Urinary bladder (tissue), 4 donors: ENCODE measurements at places on chromosomes 6 and 20. TPM values are rescaled to one million over a fixed set of nuclear protein-coding genes. Genes with fewer than 3 reads are reported as not detected.
A peak's percentile ranks its signal among the peaks of the same experiment; 100 is the strongest.

Gene SMPDL3A
- 13.7 TPM for polyA plus RNA-seq

Gene LCA5
- 4.7 TPM for polyA plus RNA-seq

Gene BANF2
- not detected for polyA plus RNA-seq

Gene SLC22A1
- 0.44 TPM for polyA plus RNA-seq

Gene HDGFL1
- not detected for polyA plus RNA-seq

Gene C6orf132
- 4.4 TPM for polyA plus RNA-seq

Gene MDC1
- 18.3 TPM for polyA plus RNA-seq

Gene PACRG
- polyA plus RNA-seq, result 2.2 TPM

Gene NFATC2
- 2.1 TPM for polyA plus RNA-seq

Gene RPS6KA2
- 67.0 TPM for polyA plus RNA-seq

Gene SLC17A4
- polyA plus RNA-seq, result 0.01 TPM

Gene TP53TG5
- 0.96 TPM for polyA plus RNA-seq

Gene TRIM31
- 9.6 TPM for polyA plus RNA-seq

DNA sequence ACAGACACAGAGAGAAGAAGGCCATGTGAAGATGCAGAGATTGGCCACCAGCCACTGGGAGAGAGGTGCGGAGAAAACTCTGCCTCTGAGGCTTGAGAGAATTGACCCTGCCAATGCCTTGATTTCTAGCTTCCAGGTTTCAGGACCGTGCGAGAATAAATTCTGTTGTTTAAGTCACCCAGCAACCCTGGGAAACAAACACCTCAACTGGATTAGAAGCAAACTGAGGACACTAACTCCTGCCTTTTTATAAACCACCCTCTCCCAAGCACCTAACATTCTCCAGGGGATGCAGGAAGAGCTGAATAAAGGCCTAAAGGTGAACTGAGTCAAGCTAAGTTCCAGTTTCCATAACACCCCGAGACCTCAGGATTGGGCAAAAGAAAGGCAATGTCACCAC, 136.1 kb downstream of the ANKRD60 start:
- no peak for DNase-seq

DNA sequence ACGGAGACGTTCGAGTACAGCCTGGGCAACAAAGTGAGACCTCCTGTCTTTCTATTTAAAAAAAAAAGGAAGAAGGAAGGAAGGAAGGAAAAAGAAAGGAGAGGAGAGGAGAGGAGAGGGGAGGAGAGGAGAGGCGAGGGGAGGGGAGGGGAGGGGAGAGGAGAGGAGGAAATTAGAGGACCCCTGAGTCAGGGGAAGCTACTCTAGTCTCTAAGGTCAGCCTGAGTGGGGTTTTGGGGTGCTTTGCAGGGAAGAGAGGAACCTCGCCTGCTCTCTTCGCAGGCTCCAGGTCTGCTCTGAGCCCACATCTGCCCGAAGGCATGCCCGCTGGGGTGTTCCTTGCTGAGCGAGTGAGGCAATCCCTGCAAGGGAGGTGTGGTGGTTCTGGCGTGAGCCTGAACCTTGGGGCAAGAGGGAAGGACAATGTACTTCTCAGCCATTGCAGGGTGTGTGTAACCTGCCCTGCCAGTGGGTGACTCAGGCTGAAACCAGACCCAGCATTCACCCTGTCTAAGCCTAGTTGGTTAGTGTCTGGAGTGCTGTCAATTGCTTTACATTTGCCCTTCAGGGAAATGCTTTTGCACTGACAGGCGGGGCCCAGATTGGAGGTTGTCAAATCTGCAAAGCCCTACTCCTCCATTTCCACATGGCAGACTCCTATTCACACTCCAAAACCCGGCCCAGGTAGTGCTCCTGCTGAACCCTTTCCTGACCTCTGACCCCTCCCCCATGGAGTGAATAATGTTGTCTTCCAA, 15.3 kb upstream of the MMP9 start:
- DNase-seq, result no peak

DNA sequence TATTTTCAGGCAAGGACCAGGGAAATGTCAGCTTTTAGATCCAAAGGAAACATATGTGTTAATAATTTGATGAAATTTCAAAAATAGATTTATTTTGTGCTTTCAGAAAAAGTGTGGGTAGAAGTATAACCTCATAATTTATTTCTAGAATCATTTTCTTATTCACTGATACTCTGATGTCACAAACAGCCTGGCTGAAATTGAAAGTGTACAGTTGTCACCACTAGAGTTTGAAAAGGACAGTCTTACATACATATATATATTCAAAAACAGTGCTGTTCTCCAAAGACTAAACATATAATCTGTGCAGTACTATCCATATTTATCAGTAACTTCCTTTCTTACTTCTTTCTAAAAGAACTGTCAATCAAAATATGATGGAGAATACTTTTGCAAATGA, 254.4 kb upstream of the KCNQ5 start:
- DNase-seq, result no peak

GRCh38 chr6:31476515-31477139, 21.3 kb upstream of the MICB start:
- no peak for DNase-seq

- no peak for DNase-seq
Measured at GRCh38 chr20:48187851-48188250, 402.6 kb upstream of the SULF2 start.

DNA sequence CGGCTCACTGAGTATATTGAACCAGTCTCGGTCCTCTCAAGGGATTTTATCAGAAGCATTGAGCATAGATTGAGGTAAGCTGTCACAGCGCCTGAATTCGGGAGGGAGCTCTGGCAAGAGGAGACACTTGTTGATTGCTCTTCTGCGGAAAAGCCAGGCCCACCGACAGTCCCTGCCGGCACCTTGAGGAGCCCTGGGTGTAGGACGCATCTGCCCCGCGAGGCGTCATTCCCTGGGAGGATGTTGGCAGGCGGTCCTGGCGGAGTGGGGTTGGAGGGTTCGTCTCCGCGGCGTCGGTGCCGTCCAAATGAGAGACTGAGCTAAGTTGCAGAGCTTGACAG, 843 bp downstream of the FBXO9 start:
- no peak for DNase-seq

- no peak for DNase-seq
Measured at GRCh38 chr6:161890133-161890831, 616.4 kb upstream of the AGPAT4 start.

DNA sequence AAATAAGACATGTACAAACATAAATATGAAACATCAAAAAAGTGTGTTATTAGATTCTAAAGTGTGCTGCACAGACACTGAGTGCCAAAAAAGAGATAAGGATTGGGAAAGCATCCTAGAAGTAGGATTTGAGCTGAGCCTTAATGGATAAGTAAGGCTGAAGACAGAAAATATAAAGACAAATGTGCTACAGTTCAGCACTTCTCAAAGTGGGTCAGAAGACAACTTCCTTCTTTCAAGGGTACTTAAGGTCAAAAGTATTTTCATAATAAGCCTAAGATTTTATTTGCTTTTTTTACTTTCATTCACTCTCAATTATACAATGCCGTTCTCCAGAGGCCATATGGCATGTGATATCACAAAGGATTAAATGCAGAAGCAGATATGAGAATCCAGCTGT, 16.8 kb downstream of the USP45 start:
- DNase-seq, result no peak

- DNase-seq, result peak; percentile 74
Measured at GRCh38 chr6:5205877-5206850, 54.6 kb downstream of the LYRM4 start.

DNA sequence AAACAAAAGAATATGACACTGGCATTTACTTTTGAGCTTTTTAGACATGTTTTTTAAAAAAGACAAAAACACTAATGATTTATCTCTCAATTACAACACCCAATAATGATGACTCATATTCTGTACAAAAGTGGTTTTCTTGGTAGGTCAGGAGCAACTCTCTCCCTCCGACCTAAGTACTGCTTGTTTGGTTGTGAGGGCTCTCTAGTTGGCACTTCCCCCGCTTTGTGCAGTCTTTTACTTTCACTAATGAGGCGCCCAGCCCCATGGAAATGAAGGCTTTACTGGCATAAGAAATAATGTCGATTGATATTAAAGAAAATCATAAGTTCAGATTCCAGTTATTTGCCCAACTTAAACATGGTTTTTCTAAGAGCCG, 1.3 kb downstream of the KPNA5 start:
- DNase-seq, result no peak

DNA sequence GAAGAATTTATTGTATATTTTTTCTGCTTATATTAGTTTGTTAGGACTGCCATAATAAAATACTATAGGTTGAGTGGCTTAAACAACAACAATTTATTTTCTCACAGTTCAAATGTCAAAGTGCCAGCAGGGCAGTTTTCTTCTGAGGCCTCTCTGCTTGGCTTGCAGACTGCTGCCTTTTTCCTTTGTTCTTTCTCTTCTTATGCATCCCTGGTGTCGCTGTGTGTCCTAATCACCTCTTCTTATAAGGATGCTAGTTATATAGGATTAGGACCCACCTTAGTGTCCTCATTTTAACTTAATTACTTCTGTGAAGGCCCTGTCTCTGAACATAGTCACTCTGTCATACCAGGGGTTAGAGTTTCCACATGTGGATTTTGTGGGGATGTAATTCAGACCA, 354.4 kb downstream of the NKAIN2 start:
- no peak for DNase-seq

- DNase-seq, result no peak
Measured at GRCh38 chr6:29999416-29999815, 57.1 kb downstream of the HLA-A start.

DNA sequence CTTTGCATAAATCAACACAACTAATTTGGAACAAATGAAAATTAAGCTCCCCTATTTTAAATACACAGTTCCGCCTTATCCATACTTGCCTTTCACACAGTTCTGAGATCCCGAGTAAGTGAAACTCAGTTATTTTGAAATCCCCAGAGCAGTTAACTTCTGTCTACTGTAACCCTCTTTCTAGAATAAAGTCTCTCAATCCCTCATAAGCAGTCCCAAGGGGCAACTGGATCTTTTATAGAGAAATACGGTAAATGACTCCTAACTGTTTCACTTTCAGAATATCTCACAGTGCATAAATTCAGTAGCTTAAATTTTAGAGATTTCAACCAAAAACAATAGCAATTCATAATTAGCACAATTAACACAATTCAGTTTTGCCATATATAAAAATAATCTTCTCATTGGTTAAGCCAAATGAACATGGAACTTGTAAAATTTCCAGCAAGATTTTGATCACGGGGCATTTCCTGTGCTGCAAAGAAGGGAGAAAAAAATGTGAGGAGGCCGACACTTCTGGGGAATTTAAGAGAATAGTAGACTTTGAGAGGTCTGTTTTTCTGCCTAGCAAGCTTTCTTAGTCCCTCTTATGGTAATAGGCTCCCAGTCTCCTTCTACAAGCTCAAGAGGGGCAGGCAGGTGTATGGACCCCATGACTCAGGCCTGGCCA, 78.3 kb downstream of the KIF6 start:
- no peak for DNase-seq

DNA sequence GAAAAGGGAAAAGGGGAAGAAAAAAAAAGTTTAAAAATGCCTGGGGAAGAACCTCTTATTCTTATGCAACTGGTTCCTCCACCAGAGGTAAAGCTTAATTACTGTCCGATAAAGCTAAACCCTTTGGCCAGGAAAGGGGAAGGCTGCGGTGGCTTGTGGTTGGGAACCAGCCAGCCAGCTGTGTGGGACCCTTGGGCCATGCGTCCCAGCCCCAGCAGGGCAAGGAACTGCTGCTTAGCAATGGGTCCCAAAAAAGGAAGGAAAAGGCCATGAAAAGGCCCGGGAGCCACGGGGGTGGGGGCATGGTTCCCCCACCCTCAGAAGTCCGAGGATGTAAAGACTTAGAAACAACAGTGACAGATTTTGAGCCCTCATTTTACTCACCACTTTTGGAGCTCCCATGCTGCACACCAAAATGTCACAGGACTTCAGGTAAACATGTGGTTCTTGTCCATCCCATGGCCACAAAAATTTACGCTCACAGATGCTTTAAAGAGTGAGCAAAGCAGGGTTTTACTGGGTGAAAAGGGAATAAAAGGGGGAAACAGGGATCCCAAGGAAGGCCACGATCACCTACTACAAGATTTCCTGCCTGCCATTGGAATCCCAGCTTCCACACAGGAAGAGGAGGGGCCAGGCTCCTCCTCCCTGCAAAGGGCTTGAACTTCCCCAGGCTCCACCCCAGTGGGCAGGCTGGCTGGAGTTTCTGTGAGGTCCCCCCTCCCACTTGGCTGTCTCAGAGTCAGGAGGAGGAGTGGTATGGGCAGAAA, 1234.7 kb upstream of the GJE1 start:
- no peak for DNase-seq
